ENCODE measurements at places on chromosomes 5 and 9. TPM values are rescaled to one million over a fixed set of nuclear protein-coding genes. Genes with fewer than 3 reads are reported as not detected.

DNA sequence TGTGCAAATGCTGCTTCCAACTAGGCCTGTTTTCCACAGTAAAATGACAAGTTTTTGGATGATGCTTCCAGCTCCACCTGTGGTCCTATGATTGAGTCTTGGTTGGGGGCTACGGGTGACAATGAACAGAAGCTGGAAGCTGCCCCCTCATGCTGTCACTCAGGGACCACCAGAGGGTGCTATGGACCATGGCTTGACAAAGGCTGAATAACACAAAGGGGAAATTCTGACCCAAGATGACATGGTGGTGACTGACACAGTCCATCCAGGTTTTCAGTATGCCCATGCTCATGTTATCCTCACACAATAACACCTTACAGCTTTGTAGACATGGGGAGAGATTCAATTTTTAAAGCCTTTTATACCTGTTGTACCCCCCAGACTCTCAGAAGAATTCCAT lies 23.9 kb upstream of the SAP30L start:
- no peak for DNase-seq

DNA sequence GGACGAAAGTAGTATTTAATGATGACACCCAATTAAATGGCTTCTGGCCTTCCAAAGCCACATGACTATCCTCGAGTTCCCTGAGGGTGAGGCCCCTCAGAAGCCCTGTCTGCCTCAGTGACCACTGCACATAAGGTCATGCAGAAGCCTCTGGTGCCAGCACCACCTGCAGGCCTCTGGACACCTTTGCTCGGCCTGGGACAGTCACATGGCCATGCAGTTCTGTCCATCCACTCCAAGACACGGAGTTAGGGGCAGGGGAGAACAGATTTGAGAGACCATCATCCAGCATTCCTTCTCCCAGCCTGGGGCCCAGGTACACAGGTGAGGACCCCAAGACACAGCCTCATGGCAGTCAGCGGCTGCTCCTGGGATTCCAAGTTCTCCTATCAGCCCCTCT lies 145.0 kb downstream of the ROR2 start:
- no peak for DNase-seq

Gene CLIC3
- polyA plus RNA-seq, result 6.4 TPM

DNA sequence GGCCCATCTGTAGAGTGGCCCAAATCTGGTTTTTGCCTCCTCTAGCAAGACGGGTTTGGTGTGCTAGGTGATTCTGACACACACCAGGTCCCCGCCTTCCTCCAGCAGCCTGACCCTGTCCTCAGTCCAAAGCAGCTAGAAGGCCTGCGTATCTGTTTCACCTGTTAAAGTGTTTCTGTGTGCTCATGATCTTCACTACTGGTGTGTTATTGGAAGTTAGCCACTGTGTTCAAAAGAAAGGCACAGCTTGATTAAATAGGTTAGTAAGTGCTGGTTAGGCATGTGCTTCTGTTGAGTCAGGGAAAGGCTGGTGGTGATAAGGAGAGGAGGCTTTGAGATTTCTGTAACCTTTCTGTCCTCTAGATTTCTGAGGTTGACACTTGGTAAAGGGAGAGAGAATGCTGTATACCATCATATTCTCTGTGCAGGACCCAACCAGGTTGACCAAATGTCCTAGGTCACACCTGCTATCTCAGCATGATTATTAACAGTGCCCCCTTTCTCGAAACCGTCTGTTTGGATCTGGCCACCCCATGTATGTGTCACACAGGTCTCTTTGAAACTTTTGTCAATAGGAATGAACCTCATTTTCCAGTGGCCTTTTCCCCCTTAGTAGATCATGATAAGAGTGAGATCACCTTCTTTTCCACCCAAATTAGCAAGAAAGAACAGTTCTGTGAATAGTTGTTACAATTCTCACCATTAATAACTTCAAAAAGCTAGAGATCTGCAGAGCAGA lies 58.8 kb downstream of the ARHGAP26 start:
- DNase-seq, result no peak
